ENCODE measurements at places on chromosomes 3 and 15.

DNA sequence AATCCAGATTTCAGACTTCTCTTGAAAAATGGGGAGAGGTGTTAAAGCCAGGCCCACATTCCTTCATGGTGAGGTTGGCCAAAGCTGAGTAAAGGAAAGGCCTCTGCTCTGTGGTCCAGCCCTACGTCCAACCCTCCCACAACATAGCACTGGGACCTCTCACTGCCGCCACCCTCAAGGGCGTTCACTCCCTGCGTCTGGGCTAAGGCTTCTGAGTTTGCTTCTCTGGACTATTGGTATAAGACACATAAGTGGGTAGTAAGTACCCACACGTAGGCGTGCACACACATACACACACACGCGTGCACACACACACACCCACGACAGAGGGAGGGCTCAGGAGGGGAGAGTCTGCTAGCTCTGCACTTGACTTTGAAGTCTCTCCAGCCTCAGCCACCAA is 80.2 kb upstream of the PXYLP1 start:
- no peak for DNase-seq

DNA sequence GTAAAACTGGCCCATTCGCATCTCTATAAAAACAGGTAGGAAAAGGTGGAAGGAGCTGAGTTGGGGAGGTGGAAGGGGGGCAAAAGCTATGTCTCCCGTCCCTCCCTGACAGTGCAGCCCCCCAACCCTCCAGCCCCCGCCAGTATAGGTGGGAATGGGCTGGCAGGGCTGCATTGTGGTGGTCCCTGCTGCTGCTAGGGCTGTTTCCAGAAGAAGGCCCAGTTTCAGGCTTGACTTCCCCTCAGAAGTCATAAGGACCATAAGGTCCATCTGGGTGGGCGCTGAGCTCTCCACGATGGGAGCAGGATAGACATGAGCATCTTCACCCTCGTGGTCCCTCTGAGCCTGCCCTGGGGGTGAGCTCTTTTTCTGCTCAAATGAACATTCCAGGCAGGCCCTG is 44.2 kb downstream of the APBA2 start:
- DNase-seq, result no peak

DNA sequence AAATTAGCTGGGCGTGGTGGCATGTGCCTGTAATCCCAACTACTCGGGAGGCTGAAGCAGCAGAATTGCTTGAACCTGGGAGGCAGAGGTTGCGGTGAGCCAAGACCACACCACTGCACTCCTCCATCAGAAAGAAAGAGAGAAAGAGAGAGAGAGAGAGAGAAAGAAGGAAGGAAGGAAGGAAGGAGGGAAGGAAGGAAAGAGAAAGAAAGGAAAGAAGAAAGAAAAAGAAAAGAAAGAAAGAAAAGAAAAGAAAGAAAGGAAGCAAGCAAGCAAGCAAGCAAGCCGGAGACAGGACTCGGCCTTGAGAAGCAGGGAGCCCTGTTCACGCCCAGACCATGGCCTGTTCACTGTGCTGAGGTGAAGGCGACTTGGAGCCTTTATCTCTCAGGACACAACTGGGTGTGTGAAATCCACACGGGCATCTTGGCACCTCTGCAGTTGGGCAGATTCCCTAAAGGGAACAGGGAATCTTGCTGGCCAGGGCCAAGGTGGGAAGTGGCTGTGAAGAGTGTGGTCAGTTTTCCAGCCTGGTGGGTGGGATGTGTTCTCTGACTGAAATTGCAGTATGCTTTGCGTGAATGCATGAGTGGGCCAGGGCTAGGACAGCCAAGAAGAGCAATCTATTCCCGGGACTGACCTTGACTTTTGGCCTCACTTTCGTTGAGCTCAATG is 90.3 kb downstream of the CORO2B start:
- DNase-seq, result no peak

GRCh38 chr3:186937017-186937875 is 6.9 kb downstream of the ST6GAL1 start:
- DNase-seq, result no peak

GRCh38 chr3:86989611-86990010 is 1.3 kb downstream of the VGLL3 start:
- DNase-seq, result no peak

DNA sequence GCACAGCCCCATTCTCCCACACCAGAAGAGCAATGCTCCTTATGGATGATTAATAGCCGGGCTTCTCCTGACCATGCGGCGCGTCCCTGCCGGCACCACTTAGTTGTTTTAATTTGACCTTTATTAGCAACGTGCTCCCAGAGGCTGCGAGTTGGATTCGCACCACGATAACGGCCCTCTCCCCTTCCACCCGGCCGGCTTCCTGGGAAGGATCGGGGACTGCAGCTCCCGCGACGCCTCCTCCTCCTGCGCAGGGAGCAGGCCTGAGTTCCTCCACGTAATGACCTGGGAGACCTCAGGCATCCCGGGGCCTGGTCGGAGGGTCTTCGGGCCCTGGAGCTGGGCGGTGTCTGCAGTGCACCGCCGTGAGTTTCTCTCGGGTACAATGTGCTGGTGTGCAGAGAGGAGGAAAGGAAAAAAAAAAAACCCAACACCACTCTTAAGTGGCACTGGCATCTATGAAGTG is 243.3 kb upstream of the TOPAZ1 start:
- no peak for DNase-seq

GRCh38 chr15:87133704-87134103 is 1054.0 kb downstream of the AGBL1 start:
- no peak for DNase-seq

DNA sequence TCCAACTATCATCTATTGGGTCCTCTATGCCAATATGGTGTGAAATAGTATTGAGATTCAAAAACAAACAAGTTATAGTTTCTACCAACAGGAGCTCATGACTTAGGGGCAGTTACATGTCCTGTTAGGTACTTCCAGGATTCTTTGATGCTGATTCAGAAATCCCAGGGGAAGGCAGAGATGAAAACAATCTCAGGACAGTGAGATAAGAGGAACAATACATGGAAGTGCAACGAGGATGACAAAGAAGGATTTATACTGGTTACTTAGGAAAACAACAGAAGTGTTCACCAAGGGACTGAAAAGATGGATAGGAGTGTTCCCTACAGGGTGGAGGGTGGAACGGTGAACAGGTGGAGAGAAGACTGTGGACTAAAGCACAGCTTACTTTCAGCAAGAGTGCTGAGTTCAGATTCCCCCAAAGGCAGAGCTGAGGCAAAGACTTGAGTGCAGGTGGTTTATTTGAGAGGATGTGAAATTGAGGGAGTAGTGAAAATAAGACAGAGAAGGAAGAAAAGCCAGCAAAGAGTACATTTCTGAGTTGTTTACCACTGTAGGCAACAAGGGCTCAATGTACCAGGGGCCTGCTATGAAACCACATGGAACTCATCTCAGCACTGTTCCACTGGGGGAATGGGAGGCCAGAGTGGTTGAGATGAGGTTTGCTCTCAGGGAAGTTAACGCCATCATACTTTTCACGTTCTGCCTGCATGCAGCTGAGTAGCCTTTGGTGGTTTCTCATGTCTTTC is 68.1 kb downstream of the TRIM69 start:
- DNase-seq, result no peak

- DNase-seq, result no peak
Observed at GRCh38 chr3:164515256-164515655, 563.0 kb downstream of the SI start.

DNA sequence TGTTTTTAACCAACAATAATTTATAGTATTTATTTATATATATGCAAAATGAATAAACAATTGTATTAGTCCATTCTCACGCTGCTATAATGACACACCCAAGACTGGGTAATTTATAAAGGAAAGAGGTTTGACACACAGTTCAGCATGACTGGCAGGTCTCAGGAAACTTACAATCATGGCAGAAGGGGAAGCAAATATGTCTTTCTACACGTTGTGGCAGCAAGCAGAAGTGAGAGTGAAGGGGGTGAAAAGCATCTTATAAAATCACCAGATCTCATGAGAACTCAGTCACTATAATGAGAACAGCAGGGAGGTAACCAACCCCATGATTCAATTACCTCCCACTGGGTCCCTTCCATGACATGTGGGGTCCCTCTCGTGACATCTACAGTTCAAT is 162.8 kb upstream of the SLITRK3 start:
- DNase-seq, result no peak

DNA sequence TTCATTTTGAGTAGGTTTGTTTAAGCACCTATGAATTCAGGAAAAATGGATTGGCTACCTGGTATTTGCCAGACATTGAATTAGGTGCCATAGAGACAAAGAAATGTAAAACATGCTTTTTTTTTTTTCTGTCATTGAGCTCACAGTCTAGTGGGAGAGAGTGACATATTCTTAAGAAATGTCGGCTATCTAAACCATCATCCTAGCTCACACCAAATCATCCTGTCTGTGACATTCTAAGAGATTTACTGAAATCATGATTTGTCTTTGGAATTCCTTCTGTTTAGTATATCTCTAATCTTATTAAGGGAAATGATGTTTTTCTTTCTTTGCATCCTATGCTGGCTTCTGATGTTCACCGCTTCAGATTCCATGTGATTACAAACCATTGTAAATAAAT is 59.5 kb upstream of the STXBP5L start:
- no peak for DNase-seq

GRCh38 chr3:101170062-101170771 is 150.2 kb downstream of the IMPG2 start:
- DNase-seq, result no peak

DNA sequence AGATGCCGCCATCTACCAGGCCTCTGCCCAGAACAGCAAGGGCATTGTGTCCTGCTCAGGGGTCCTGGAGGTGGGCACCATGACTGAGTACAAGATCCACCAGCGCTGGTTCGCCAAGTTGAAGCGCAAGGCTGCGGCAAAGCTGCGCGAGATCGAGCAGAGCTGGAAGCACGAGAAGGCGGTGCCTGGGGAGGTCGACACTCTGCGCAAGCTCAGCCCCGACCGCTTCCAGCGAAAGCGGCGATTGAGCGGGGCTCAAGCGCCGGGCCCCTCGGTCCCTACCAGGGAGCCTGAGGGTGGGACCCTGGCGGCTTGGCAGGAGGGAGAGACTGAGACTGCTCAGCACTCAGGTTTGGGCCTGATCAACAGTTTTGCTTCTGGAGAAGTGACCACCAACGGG is 22.6 kb downstream of the ALPK3 start:
- no peak for DNase-seq

GRCh38 chr3:11643201-11643603 is 513 bp downstream of the VGLL4 start:
- DNase-seq, result peak; percentile 5

DNA sequence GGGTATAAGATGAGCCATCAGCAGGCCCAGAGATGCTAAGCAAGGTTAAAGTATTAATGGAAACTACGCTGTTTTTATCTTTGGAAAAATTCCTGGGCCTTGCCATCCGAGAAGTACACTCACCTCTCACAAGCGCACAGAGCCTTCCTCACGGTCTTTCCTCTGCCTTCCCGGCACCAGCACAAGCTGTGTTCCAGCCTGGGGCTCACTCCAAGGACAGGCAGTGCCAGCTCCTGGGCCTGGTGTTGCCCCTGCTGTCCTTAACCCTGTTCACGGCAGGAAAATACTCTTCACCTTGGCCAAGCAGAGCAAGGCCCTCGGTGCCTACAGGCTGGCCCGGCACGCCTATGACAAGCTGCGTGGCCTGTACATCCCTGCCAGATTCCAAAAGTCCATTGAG is 14.3 kb upstream of the RHO start:
- DNase-seq, result no peak

- DNase-seq, result no peak
Observed at GRCh38 chr3:146274833-146275232, 23.9 kb upstream of the PLSCR4 start.

DNA sequence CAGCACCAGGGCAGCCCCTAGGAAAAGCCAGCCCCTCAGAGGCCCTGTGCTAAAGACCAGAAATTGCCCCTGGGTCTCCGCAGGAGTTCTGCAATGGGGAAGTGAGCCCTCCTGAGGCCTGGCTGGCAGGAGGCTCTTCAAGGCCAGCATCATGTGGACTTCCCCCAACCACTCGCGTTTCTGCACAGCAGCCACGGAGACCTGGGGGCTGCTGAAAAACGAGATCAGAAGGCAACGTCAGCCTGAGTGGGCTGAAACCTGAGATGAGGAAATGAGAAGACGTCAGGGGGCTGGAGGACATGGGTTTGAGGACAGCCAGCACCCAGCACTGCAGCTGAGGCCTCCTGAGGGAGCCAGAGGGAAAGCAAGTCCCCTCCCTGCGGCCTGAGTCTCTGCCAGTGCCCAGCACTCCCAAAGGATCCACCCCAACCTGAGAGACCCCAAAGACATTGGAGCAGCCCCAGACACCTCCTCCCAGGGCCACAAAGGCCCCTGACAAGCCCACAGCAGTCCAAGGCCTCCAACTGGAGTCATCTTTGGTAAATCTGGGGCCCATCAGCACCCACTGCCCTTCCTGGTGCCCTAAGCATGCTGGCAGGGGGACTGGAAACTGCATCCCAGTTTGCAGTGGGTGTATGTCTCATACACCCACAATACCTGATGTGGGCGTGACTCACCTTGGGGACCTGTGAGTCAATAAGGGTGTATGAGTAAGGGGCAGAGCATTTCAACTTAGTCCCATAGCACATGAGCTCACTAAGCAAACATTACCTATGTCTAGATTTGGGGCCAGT is 29.2 kb upstream of the CYP11A1 start:
- DNase-seq, result no peak

DNA sequence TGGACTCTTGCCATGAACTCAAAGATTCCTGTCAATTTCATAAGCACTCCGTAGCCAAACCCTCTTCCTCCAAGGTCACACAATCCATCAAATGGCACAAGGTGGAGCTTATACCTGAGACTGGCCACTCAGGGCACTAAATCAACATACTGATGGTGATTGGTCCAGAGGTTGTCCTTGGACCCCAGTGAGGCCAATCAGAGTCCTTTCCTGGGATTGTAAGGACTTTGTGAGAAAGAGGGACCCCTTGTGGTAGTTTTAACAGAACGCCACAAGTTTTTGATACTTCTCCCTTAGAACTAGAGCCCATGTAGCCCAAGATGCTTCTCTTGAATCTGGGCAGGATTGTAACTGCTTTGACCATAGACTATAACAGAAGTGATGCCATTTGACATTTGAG is 44.4 kb upstream of the LARS2 start:
- DNase-seq, result no peak

- no peak for DNase-seq
Observed at GRCh38 chr3:157151627-157152026, 8.3 kb downstream of the CCNL1 start.

DNA sequence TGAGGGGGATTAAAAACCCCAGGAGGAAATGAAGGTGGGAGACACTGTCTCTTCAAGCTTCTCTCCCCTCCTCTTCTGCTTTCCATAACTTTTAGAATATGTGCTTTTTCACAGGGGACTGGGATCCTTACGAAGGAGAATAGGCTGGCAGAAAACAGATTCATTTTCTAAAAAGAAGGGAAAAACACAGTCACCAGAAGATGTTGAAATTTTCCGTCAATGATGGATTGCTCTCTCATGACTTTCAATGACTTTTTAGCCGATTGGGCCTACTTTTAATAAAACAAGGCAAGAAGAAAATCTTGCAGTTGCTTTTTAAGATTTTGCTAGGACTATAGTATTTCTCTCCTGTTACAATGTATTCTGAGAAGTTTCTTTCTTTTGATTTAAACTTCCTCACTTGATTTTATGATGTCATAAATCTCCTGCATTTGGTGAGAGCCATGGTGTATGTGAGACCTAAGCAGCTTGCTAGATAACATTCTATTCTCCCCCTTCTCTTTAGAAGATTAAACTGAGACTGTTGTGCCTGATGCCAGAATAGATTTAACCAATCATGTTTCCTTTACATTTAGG is 241.2 kb downstream of the FEZF2 start:
- DNase-seq, result no peak
